ENCODE measurements at places on chromosomes 2 and 18.

DNA sequence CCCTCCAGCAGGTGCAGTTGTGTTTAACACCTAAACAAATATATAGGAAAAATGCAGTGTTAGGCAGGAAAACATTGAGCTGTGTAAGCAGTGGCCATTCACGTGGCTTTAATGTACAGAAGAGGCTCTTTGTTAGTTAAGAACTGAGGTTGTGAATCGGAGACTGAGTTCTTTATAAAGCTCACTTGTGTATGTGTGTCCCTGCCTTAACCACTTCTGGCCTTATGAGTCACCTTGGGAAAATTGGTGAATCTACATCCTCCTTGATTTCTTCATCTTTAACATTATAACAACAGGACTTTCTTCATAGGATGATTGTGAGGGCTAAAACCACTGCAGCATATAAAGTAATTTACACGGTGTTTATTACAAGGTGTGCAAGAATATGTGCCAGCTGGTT is 188.4 kb upstream of the TPO start:
- no peak for DNase-seq

DNA sequence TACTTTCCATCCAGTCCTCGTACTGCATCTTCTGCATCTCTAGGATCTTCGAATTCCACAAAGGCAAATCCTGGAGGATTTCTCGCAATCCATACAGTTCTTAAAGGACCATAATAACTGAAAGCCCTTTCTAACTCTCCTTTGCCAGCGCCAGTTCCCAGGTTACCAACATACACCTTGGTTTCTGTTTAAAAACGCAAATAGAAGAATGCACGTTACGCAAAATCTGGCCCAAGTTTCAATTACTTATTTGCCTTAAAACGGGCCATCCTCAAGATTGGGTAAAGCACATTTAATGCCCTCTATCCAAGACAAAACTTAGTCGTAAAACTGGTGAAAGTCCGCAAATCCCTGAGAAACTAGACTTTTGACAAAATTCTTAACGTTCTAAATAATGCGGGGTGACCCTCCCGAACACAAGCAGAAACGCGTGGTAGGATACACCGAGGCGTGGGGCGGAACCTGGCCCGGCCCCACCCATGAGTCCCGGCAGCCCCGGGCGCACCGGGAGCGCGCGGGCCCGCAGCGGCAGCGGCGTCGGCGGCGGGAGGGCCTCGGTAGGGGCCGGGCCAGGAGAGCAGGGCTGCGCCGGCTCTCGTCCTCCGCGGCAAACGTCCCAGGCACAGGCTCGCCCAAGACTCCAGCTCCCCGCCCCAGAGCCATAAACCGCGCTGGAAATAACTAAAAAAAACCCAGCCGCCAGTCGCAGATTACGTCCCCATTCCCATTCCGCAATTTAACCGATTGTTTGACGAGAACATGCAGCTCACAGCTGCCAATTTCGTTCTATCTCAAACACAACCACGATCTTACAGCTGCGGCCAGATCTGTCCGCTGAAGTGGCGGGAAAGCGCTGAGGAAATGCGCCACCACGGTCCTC is 910 bp downstream of the SRSF7 start:
- peak; percentile 51 for DNase-seq

- no peak for DNase-seq
These were observed 20.6 kb downstream of the ANTXR1 start for GRCh38 chr2:69033461-69034095.

DNA sequence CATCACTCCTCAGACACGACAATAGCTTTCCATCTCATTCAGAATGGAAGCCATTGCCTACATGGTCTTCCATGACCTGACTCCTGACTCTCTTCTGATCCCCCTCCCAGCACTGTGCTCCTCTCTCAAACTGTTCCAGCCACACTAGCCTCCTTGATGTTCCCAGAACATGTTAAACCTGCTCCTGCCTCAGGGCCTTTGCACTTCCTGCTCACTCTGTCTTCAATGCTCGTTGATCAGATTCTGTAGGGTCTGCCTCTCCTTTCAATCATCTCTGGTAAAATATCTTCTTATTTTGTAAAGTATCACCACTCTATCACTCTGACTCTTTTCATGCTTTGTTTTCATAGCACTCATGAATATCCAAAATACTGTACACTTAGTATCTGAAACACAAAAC is 84.9 kb downstream of the SESTD1 start:
- no peak for DNase-seq

DNA sequence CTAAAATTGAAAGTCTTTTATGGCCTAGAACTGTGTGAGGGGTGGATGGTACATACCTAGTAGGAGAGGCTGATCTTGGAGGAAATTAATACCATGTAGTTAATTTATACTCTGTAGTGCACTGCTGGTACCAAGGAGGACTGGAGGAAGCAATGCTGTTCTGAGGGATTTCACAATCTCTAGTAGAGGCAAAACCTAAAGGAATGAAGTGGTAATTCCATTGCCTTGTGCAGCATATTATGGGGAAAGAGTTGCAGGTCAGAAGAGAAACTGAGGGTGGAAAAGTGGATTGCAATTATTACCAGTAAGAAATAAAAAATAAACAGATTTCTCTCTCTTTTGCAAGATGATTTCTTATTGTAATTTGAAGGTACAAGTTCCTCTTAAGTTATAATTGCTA is 2.2 kb downstream of the ABI2 start:
- DNase-seq: no peak

- no peak for DNase-seq
These were observed 248.9 kb upstream of the CWC22 start for GRCh38 chr2:180255981-180256380.

DNA sequence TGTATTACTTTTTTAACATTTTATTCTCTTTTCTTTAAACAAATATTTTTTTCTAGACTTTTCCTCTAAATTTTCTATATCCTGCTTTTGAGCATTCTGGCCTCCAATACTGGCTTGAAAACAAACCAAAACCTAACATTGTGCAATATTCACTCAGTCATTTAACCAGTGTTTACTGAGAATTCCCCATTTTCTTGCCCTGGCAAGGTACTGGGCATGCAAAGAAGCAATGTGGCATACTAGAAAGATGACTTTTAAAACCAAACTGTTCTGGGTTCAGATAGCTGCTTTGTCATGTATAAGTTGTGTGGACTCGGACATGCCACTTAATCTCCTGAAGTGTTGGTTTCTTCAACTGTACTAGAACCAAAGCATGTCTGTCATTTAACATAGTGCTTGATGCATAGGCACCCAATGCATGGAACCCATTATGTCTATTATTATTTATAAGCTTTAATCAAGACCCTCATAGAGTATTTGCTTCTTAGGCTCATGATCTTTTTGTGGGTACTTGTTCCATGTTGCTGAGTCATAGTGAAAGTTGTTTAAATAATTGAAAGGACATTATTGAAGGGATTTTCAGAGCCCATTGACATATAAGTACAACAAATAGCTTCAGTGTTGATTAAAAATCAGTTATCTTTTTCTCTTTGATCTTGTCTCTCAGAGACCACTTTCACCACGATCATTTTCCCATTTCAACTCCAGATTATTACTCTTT is 185.4 kb upstream of the OSR1 start:
- DNase-seq: no peak

GRCh38 chr2:120677696-120678247 is 57.9 kb upstream of the GLI2 start:
- no peak for DNase-seq

- no peak for DNase-seq
These were observed 23.3 kb downstream of the SPDYA start for GRCh38 chr2:28833740-28834470.

DNA sequence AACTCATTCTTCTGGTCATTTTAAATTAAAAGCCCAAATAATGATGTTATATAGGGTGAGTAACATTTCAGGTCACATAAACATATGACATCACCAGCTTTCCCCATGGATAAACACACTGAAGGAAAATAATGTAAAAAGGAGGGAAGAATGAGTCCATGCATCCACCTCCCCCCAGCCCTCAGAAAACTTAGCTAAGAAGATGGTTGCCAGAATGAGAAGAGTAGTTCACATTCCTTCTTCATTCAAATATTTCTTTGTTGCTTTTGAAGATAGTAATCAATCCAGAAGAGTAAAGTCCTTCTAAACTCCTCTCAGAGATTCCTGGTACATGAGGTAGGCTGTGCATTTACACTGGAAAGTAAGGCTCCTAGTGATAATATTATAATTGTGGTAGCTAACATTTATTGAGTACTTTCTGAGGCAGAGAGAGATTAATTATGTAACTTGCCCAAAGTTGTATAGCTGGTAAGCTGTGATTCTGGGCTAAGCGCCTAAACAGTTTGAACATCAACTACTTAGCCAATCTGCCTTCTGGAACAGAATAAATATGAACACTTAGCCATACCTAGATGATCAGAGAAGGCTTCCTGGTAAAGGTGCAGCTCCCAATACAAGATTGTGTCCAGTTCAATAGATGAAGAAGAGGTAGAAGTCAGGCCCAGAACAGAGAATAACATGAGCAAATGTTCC is 256.7 kb upstream of the FN1 start:
- no peak for DNase-seq

GRCh38 chr2:69482471-69482870 is 45.2 kb upstream of the NFU1 start:
- DNase-seq: no peak

DNA sequence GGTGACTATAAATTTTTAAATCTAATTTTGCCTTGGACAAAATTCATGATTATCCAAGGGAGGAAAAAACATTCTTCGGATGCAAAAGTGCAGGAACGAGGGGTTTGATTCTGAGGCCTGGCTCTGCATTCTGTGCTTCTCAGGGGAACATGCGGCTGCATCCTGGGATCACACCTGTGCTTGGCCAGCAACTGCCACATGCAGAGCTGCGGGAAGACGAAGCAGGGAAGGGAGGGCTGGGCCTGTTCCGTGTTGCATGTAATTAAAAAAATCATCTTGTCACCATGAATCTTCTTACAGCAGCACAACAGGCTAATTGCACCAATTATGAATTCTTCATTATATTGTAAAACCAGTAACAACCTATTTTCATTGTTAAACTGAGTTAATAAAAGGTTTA is 158.0 kb upstream of the ALKAL2 start:
- no peak for DNase-seq

Measured in HL-60 (cell line).